ENCODE measurements at places on chromosomes 6 and 20. TPM values are rescaled to one million over a fixed set of nuclear protein-coding genes. Genes with fewer than 3 reads are reported as not detected.
A peak's percentile ranks its signal among the peaks of the same experiment; 100 is the strongest.

DNA sequence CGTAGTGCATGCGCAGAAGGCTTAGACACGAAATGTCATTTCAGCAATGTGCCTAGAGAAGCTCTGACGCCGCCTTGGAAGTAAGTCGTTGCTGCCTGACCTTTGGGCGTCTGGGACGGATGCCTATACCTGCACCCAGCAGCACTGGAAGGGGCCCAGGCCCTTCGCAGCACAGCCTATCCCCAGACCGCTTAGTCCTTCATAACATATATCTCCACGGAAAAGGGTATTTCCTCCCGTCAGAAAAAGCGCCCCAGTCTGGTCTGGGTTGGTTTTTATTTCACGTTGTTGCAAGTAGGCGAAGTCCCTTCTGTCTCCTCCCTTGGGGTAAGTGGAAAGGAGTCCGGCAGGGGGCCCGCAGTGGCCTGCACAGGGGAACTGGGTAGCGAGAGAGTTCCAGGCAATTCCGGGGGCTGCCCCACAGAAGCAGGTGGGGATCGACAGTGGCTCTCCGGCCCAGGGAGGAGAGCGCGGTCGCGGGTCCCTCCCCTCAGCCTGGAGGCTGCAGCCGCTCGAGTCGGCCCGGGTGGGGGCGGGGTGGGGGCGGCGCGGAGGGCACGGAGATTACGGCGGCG lies 559 bp upstream of the EYA4 start:
- no peak for DNase-seq

- DNase-seq, result no peak
Observed at GRCh38 chr6:133128191-133128590, 113.0 kb upstream of the EYA4 start.

DNA sequence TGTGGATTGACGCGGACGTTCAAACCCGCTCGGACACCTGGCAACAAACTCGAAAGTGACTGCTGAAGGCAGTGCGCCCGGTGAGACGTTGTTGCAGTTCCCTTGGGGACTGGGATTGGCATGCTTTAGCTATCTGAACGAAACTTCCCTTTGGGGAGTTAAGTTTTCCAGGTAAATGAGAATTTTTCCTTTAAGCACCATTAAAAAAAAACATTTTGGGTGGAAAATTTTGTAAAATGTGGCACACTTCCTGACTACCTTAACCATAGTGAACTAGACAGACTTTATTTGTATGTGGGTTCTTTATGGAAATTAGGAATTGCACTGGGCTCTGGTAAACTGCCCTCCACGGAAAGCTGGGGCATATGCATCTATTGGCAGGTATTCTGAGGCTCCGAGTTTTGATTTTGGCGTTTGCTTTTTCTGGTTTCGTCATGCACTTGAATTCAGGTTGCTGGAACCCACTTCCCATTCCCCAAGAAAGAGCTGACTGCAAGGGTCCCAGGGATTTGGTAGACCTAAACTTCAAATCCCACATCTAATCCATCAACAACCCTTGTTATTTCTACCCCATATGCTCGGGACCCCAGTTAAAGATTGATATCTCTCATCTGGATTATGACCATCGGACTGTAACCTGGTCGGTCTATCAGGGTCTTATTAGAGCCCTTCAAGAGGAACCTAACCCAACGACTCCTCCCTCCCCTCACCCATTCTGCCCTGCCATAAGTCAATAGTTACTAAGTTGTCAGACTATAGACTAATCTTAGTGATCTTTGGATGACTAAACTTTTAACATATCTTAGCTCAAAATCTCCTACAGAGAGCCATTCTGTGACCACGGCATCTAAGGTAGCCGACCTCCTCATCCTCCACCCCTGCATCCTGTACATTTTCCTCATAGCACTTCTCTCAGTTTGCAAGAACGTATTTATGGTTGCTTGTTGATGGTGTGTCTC lies 800 bp upstream of the DYNLT1 start:
- DNase-seq, result peak; percentile 2

- DNase-seq, result no peak
Observed at GRCh38 chr20:34538671-34539123, 19.8 kb upstream of the MAP1LC3A start.

DNA sequence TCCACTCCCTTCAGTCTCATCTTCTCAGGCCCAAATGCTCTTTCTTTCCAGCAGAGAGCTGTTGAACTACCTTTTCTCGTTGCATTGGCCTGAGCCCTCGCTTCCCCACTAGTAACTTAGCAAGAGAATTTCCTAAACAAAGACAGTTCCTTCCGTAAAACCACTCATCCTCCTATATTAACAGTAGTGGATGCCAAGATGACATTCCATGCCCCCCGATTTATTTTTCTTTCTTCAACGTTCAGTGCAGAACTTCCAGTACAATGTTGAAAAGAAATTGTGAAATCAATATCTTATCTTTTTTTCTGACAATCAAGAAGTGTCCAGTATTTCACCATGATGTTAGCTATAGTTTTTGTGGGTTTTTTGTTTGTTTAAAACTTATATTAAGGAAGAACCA lies 45.8 kb downstream of the SOX4 start:
- DNase-seq, result no peak

- no peak for DNase-seq
Observed at GRCh38 chr6:128252341-128253176, 267.8 kb downstream of the PTPRK start.

DNA sequence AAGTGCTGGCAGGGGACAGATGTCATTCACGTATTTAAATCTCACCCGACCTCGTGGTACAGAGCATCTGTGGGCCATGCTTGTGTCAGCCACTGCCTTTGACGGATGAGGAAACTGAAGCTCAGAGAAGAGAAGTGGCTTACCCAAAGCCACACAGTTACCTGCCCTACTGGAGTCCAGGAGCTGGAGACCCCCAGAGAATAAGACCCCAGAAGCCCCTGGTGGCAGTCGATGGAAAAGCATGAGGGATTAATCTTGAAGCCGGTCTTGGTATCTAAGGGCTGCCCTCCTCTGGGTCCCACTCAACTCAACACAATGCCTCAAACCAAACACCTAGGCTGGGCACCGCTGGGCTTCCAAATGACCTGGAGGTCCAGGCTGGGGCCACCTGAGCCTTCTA lies 83.1 kb downstream of the GRM4 start:
- DNase-seq, result no peak

- DNase-seq, result no peak
Observed at GRCh38 chr6:34580707-34581560, 24.8 kb upstream of the SPDEF start.

- no peak for DNase-seq
Observed at GRCh38 chr6:24072038-24072746, 53.8 kb upstream of the NRSN1 start.

- no peak for DNase-seq
Observed at GRCh38 chr6:53624502-53624901, 41.1 kb downstream of the KLHL31 start.

Gene COL19A1
- not detected for polyA plus RNA-seq

Gene SLC13A3
- 1.8 TPM for polyA plus RNA-seq

Gene ABHD12
- polyA plus RNA-seq, result 26.7 TPM

Gene NEURL2
- 2.0 TPM for polyA plus RNA-seq

Gene CCN5
- polyA plus RNA-seq, result 137 TPM

Gene GTSF1L
- polyA plus RNA-seq, result not detected

Gene TNFRSF21
- polyA plus RNA-seq, result 6.0 TPM

All from aorta (tissue), 5 donors.